ENCODE measurements at places on chromosomes 13 and 19.
A peak's percentile ranks its signal among the peaks of the same experiment; 100 is the strongest.

DNA sequence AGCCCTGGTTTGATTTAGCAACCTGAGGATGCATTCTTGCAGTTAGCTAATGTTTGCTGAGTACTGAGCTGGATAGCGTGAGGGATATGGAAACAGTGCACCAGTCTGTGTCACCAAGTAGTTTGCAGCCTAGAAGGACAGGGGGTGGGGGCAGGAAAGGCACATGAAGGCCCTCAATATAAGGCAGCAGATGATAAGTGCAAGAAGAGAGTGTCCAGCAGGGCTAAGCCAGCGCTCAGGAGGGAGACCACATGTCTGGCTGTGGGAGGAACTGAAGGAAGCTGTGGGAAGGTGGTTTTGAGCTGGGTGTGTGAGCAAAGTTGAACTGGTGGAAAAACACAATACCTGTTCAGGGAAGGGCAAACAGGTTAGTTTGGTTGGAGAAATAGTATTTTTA, 1.7 kb downstream of the CXCL17 start:
- no peak for DNase-seq

GRCh38 chr19:16036941-16037340, 39.4 kb upstream of the TPM4 start:
- no peak for DNase-seq

DNA sequence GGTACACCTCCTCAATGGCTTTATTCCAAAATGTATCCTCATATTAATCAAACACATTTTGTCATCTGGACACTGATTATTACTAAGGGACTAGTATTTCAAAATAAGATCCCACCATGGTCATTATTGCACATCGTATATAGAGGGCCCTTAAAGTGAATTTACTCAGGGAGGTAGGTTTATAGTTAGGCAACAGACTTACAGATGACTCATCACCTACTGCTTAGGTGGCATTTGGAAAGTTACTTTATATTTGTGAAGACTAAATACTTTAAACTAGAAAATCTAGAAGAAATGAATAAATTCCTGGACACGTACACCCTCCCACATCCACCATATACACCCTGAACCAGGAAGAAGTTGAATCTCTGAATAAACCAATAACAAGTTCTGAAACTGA, 353.0 kb downstream of the KCTD12 start:
- DNase-seq, result no peak

- no peak for DNase-seq
These were observed 82.3 kb downstream of the POU4F1 start for GRCh38 chr13:78521091-78521490.

DNA sequence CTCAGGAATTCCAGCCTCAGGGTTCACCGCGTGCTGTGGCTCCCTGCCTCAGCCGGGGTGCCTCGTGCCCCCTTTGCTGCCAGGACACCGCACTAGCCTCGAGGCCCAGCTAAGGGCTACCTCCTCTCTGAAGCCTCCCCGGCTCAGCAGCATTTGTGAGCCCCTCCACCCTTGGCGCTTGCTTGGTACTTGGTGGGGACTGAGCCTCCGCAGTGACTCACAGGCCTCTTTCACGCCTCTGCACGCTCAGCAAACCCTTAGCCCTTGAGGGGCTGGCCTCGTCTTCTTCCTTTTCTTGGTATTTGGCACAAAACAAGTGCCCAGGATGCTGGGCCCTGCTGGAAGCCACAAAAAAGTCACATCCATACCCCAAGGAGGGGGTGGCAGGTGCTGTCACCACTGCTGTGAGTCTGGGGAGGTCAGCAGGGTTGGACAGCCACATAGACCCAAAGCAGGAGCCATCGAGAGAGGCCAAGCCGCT, 85.4 kb upstream of the TM9SF2 start:
- peak; percentile 51 for DNase-seq

DNA sequence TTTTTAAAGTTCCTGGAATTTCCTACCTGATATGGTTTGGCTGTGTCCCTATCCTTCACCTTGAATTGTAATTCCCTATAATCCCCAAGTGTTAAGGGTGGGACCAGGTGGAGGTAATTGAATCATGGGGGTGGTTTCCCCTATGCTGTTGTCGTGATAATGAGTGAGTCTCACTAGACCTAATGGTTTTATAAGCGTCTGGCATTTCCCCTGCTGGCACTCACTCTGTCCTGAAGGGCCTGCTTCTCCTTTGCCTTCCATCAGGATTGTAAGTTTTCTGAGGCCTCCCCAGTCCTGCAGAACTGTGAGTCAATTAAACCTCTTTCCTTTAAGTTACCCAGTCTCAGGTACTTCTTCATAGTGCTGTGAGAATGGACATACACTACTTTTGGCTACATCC, 298.7 kb downstream of the HS6ST3 start:
- DNase-seq, result no peak

GRCh38 chr19:15371786-15372380, 7.7 kb downstream of the AKAP8 start:
- DNase-seq, result no peak

DNA sequence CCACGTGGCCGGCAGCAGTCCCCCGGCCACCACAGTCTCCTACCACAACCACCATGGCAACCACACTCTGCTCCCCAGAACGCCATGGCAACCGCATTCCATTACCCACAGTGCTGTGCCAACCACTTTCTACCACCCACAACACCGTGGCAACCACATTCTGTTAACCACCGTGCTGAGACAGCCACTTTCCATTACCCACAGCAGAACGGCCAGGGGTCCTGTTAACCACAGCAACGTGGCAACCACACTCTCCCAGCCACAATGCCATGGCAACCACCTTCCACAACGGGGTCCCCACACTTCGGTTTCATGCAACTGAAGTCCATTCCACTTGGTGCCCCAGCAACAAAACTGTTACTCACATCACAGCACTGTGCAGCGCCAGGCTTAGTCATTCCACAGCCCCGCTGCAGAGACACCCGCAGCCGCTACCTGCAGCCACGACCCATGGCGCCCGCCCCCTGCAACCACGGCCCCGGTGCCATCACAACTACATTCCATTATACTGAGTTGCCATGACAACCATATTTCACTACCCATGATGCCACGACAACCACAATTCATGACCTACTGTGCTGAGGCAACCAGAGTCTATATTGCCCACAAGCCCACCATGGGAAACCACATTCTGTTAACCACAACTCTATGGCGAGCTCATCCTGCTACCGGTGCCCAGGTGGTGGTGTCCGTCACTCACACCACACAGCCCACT, 10.0 kb downstream of the DPF1 start:
- DNase-seq, result no peak

GRCh38 chr13:91660076-91660415, 261.6 kb downstream of the GPC5 start:
- DNase-seq, result no peak

DNA sequence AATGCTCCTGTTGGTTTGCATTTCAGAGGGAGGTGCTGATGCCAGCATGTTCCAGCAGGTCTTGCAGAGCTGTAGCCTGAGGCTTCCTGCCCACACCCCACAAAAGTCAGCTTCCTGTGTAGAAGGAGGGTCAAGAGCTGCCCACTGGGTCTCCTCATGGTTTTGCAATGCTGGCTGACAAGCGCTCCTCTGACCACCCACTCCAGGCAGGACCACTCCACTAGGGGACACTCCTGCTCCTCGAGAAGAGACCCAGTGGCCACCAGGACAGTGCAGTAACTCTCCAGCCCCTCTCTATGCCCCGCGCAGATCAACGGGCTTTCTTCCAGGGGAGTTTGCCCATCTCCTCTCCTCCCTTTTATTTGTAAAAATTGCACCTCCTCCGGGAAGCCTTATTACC, 72.9 kb upstream of the UQCRFS1 start:
- no peak for DNase-seq

GRCh38 chr19:13060233-13060963, 42.3 kb downstream of the LYL1 start:
- no peak for DNase-seq

GRCh38 chr13:45678282-45678681, 23.8 kb upstream of the CBY2 start:
- no peak for DNase-seq

- no peak for DNase-seq
These were observed 1941.6 kb upstream of the PRR20A start for GRCh38 chr13:55199134-55199533.

DNA sequence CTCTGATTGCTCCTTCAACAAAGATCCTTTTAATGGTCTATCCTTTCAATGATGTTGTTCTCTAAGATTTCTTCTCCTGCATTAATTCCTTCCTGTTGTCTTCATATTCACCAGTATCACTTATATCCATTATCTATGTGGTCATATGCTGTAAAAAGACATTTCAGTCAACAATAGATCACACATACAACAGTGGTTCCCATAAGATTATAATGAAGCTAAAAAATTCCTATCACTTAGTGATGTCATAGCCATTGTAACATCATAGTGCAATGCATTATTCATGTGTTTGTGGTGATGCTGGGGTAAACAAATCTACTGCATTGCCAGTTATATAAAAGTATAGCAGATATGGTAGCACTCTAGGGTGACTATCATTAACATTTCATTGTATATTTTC, 266.1 kb downstream of the LHFPL6 start:
- no peak for DNase-seq

DNA sequence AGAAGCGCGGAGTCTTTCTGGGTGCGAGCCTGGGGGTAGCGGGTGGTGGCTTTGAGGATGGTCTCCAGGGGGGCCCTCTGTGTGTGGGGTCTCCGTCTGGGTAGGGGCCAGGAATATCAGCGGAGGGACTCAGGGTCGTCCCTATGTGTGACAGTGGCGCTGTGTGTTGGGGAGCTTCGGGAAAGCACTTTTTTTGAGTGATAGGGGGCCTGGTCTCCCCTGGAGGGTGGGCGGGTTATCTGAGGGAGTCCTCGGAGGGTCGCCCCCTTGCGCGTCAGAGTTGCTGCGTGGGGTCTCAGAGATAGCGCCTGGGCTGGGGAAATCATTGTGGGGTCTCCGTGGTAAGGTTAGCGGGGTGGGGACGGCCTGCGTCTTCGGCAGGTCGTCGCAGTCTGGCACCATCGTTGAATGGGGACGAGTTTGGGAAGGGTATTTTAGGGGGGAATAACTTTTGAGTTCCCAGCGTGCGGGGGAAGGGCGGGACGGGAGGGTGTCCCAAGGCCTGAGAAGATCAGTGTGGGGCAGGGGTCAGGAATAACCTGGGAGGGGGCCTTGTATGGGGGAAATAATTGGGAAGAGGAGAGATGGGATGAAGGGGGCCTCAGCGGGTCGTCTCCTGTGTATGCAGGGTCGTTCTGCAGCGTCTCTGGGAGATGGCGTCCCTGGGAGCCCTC, 857 bp downstream of the IER2 start:
- DNase-seq, result no peak

DNA sequence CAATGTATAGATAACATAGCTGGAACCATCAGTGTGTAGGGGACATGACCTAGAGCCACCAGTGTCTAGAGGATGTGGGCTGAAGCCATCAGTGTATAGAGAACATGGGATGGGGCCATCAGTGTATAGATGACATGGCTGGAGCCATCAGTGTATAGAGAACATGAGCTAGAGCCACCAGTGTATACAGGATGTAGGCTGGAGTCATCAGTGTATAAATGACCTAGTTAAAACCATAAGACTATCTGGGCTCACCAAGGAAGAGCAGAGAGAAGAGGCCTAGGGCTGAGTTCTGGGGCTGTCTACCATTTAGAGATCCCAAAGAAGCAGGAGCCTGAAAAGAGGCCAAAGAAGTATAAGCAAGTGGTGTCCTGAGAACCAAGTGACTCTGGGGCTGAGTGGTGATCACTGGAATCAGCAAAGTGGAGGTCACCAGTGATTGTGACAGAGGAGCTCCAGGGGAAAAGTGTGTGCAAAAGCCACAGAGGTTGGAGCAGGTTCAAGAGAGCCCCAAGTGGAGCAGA, 41.0 kb downstream of the RFX2 start:
- no peak for DNase-seq

DNA sequence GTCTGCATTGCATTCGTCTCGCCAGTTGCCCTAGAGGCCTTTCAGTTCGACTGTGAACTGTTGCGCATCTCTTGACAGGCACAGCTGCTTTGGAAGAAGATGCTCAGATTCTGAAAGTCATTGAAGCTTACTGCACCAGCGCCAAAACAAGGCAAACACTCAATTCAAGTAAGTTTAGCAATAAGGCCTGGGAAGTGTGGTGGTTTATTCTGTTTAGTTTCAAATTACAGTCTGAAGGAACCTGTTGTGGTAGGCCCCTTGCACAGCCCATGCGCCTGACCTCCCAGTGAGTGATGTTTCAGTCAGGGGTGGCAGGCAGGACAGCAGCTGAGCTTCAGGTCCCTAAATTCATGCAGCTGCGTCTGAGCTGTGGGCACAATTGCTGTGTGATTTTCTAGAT, 32.2 kb upstream of the TEX29 start:
- DNase-seq, result no peak

DNA sequence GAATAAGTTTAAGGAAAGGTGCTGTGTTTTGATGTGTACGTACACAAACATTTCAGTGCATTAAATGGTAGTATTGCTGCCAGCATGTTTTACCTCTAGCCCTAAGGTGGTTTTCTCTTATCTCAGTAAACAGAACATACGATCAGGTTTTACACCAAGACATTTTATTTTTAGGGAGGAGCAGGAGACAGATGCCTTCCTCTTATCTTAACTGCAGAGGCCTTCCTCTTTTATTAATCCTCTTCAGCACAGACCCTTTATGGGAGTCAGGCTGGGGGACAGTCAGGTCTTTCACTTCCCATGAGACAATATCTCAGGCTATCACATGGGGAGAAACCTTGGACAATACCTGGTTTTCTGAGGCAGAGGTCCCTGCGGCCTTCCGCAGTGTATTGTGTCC, 14.9 kb upstream of the ZNF611 start:
- no peak for DNase-seq

GRCh38 chr13:33953203-33953602, 135.3 kb downstream of the RFC3 start:
- no peak for DNase-seq

DNA sequence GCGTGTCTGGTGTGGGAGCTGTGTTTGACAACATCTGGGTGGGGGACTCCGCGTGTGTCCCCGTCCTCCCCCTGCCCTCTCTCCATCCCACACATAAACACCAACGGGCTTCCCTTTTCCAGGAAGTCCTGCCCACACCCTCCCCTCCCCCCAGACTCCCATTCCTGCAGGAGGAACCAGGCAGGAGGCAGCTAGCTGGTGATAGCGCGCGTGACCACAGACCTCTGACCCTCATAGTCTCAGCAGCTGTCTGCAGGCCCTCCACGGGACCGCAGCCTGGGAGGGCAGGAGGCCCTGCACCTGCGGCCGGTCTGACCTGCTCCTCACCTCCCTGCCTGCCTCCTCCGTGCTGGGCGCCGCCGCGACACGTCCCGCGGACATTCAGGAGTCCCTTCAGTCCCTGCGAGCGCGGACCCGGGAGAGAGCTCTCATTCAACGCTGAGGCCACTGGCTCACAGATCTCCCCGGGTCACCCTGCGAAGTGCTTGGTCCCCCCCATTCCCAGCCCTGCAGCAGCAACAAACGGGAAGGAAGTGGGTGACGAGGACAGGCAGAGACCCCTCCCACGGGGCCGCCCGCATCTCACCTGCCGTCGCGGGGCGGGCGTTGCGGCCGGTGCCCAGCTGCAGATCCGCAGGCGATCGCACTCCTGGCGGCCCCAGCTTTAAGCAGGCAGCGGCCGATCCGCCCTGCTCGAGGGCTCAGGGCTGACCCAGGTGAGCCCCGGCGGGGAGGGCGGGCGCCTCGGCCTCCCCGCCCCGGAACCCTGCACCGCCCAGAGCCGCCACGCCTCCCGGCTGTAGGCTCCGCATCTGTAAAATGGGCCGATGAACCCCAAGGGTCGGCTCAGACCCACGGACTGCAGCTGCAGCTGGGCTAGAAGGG, 1.1 kb upstream of the ACP5 start:
- DNase-seq, result no peak
